ENCODE measurements at places on chromosomes 12 and 14. TPM values are rescaled to one million over a fixed set of nuclear protein-coding genes. Genes with fewer than 3 reads are reported as not detected.

- H3K4me3 ChIP-seq = no peak overlapping the region
- no peak overlapping the region for H3K27ac ChIP-seq
- H3K4me1 ChIP-seq = no peaks in the 10 kb centered on the region
- no peak for DNase-seq
- no peaks in the 10 kb centered on the region for H3K36me3 ChIP-seq
- no peaks in the 10 kb centered on the region for H3K27me3 ChIP-seq
Observed at GRCh38 chr12:107355004-107355565, 261.7 kb upstream of the CRY1 start.

DNA sequence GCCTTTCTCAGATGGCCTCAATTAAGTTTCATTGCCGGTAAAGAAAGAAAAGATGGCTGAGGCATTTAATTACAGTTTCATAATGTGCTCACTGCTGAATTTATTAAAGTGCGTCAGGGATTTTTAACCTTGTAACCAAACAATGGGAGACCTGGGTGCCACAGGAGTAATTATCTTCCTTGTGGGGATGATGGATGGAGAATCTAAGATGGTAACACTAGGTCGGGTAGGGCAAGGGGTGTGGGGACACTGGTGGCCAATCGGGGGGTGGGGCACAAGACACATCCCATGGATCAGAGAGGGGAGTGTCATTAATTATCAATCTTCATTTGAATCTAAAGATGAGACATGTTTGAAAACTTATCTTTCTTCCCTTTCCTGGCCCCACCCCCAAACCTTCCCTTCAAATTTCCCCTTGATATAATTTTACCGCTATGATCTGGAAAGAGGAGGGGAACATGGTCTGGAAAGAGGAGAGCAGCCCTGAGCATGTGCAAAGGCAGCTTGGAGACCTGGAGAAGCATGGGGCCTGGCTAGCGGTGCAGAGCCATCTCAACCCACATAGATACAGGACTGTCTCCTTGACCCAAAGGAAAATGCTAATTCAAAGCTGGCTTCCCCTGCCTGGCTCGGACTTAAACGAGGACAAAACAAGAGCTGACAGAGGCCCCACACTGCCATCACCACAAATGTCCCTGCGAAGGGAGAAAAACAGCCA lies 231.3 kb upstream of the NOS1 start:
- H3K36me3 ChIP-seq = no peaks in the 10 kb centered on the region
- DNase-seq = no peak
- no peaks in the 10 kb centered on the region for H3K4me1 ChIP-seq
- peaks cover 11% of the 10 kb centered on the region for H3K27me3 ChIP-seq
- H3K27ac ChIP-seq = no peak overlapping the region

Gene RND1
- 0.78 TPM for total RNA-seq

DNA sequence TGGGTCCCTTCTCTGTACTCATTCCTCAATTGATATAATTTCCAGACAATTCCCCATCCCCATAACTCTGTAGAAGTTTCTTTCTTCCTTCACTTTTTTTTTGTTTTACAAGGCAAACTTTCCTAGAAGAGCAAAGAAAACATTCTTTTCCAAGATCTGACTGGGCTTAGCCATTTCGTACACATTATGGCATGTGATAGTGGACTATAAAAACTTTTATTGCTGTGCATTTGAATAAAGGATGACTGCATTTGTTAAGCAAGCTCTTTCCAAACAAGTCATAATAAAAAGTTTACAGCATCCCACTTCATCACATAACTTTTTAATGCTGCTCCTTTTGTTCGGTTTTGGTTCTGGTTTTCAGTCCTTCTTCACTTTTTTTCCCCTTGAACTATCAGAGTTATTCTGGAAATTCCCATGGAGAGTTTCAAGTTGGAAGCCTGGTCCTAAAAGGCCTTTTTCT lies 231.0 kb upstream of the HMGA2 start:
- no peaks in the 10 kb centered on the region for H3K36me3 ChIP-seq
- H3K27me3 ChIP-seq = no peaks in the 10 kb centered on the region
- DNase-seq = no peak
- no peak overlapping the region for H3K4me3 ChIP-seq
- no peaks in the 10 kb centered on the region for H3K4me1 ChIP-seq

DNA sequence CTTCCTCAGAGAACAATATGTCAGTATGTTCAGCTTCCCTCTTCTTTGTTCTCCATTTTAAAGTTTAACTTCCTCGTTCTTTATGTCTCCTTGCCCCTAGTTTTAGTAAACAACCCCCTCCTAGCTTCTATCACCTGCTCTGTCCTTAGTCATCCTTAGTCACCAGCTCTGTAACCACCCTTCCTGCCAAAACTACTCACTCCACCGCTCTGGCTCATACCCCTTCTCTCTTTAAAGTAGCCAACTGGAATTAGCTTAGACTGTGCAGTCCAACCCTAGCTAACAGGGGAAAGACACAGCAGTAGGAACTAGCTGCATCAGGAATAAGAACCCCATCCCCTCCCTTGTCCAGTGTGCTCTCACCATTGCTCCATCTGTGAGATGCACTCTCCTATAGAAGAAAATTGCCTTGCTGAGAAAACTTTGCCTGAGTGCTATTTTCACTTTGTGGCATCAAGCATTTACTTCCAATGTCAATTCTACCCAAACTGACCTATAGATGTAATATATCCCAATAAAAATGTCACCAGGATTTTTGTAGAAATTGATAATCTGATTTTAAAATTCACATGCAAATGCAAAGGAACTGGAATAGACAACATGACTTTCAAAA lies 603.2 kb downstream of the C12orf50 start:
- no peak overlapping the region for H3K4me3 ChIP-seq
- H3K27me3 ChIP-seq = no peaks in the 10 kb centered on the region
- H3K36me3 ChIP-seq = no peaks in the 10 kb centered on the region
- no peak overlapping the region for H3K27ac ChIP-seq
- DNase-seq = no peak

Gene GPR65
- total RNA-seq = 0.04 TPM

Gene MYH6
- total RNA-seq = not detected

GRCh38 chr12:95805864-95806671 lies 15.5 kb upstream of the NTN4 start:
- no peaks in the 10 kb centered on the region for H3K27me3 ChIP-seq
- no peak overlapping the region for H3K27ac ChIP-seq
- H3K4me3 ChIP-seq = no peak overlapping the region
- DNase-seq = no peak
- H3K36me3 ChIP-seq = no peaks in the 10 kb centered on the region

DNA sequence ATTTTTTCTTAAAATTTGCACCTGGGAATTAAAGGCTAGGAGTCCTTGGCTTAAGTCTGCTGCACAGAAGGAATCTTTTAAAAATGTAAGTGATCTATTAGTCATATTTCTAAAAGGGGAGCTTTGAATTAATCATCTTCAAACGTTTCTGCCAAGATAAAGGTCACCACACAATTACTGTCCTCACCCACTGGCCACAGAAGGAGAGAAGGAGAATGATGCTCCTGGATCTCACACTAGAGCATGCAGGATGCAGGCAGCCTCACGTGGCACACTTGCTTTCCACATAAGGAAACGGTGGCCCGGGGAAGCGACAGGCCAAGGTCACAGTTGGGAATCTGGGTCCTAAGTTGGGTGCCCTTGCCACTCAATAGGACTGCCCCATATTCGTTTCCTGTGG lies 16.9 kb downstream of the PLEKHG7 start:
- no peak overlapping the region for H3K27ac ChIP-seq
- no peak overlapping the region for H3K4me3 ChIP-seq
- H3K4me1 ChIP-seq = no peaks in the 10 kb centered on the region
- H3K36me3 ChIP-seq = no peaks in the 10 kb centered on the region
- H3K27me3 ChIP-seq = peaks cover 6% of the 10 kb centered on the region

Gene BDKRB2
- 0.02 TPM for total RNA-seq

Gene IL23A
- total RNA-seq = 12.5 TPM

Gene CNTN1
- not detected for total RNA-seq

- no peaks in the 10 kb centered on the region for H3K36me3 ChIP-seq
- peaks cover 2% of the 10 kb centered on the region for H3K27me3 ChIP-seq
- H3K27ac ChIP-seq = no peak overlapping the region
- H3K4me3 ChIP-seq = no peak overlapping the region
Observed at GRCh38 chr12:109020146-109020795, 597 bp downstream of the SVOP start.

Gene TAS2R14
- total RNA-seq = 1.4 TPM

GRCh38 chr14:30389134-30389876 lies 169.7 kb upstream of the G2E3 start:
- H3K27ac ChIP-seq = no peak overlapping the region
- H3K4me3 ChIP-seq = no peak overlapping the region
- DNase-seq = no peak
- no peaks in the 10 kb centered on the region for H3K4me1 ChIP-seq

GRCh38 chr14:103641161-103641560 lies 12.2 kb downstream of the KLC1 start:
- no peaks in the 10 kb centered on the region for H3K27me3 ChIP-seq
- H3K4me3 ChIP-seq = no peak overlapping the region
- no peak overlapping the region for H3K27ac ChIP-seq
- H3K36me3 ChIP-seq = peaks cover 11% of the 10 kb centered on the region
- DNase-seq = no peak
- no peaks in the 10 kb centered on the region for H3K4me1 ChIP-seq

DNA sequence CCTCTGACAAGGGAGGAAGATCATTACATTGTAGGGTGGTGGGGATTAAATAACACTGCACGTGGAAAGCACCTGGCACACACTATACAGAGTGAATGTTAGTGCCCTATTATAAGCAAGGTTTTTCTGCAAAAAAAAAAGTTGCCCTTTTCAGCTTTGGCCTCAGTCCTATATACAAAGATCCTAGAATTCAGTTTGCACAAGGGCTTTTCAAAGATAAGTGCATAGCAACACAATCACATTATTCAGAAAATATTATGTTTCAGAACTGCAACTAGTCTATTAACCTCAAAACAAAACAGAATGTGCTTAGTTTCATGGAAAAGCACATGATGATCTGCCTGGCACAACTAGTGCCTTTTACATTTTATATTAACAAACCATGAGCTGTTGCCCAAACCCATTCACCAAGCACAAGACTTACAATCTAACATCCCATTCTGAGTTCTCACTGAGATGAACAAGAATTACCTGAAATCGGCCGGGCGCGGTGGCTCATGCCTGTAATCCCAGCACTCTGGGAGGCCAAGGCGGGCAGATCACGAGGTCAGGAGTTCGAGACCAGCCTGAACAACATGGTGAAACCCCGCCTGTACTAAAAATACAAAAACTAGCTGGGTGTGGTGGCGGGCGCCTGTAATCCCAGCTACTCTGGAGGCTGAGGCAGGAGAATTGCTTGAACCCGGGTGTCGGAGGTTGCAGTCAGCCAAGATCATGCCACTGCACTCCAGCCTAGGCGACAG lies 1.8 kb downstream of the TM7SF3 start:
- no peaks in the 10 kb centered on the region for H3K27me3 ChIP-seq
- peaks cover 17% of the 10 kb centered on the region for H3K4me1 ChIP-seq
- no peak for DNase-seq
- no peak overlapping the region for H3K4me3 ChIP-seq

Gene NDUFA12
- total RNA-seq = 163 TPM

Gene ALDH1L2
- total RNA-seq = 9.6 TPM

Gene TGM1
- 2.4 TPM for total RNA-seq

- H3K27ac ChIP-seq = no peak overlapping the region
- no peaks in the 10 kb centered on the region for H3K36me3 ChIP-seq
- no peaks in the 10 kb centered on the region for H3K4me1 ChIP-seq
- no peak for DNase-seq
Observed at GRCh38 chr12:89160716-89161123, 191.6 kb downstream of the DUSP6 start.

DNA sequence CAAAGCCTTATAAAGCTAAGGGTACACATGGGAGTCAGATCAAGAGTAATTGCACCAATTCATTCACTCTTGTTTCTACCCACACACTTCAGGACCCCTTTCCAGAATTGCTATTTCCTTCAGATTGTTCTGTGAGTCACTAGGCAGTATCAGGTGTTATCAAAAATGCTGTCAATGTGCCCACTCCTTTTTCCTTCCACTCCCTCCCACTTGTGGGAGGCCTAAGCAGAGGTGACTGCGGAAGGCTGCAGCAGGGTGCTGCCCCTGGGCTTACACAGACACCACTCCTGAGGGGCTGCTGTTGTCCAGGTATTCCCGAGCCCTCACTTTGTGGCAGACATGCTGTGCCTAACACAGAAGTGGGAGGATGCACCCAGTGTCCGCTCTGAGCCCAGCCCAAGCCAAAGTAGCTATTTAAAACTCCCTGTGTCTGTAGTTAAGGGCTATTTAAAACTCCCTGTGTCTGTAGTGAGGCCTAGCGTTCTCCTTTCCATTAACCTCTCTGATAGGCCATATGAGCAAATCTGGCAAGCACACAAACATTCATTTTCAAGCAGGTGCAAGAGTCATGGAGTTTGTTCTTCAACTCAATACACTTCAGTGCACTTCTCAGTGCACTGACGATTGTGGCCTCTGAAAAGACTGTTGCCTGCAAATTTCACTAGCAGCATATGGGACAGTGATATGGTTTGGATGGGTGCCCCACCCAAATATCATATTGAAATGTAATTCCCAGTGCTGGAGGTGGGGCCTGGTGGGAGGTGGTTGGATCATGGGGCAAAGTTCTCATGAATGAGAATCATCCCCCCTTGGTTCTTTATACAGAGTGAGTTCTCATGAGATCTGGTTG lies 117.8 kb downstream of the PHLDA1 start:
- H3K27ac ChIP-seq = no peak overlapping the region
- H3K4me1 ChIP-seq = peaks cover 5% of the 10 kb centered on the region
- H3K4me3 ChIP-seq = no peak overlapping the region
- H3K36me3 ChIP-seq = no peaks in the 10 kb centered on the region
- no peaks in the 10 kb centered on the region for H3K27me3 ChIP-seq

DNA sequence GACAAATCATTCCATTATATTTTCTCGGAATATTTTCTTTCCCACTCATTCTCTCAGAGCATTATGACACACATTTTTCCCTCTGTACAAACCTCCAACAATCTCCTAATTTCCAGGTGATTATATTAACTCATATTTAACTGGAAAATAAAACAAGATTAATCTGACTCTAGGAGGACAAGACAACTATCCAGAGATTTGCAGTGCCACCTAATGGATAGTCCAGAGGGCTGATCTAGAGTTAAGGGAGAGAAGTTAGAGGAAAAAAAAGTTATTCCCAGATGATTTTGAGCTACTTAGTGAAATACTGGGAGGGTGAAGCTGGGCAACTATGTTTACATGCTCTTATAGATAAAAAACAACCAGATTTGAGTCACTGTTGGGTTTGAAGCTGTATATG lies 161.7 kb downstream of the ALX1 start:
- H3K27ac ChIP-seq = no peak overlapping the region
- no peak for DNase-seq
- no peaks in the 10 kb centered on the region for H3K36me3 ChIP-seq

All from K562 (cell line).